ENCODE measurements at places on chromosomes 2 and 18.

- no peak for DNase-seq
These were observed 163.9 kb downstream of the DYSF start for GRCh38 chr2:71617266-71617665.

DNA sequence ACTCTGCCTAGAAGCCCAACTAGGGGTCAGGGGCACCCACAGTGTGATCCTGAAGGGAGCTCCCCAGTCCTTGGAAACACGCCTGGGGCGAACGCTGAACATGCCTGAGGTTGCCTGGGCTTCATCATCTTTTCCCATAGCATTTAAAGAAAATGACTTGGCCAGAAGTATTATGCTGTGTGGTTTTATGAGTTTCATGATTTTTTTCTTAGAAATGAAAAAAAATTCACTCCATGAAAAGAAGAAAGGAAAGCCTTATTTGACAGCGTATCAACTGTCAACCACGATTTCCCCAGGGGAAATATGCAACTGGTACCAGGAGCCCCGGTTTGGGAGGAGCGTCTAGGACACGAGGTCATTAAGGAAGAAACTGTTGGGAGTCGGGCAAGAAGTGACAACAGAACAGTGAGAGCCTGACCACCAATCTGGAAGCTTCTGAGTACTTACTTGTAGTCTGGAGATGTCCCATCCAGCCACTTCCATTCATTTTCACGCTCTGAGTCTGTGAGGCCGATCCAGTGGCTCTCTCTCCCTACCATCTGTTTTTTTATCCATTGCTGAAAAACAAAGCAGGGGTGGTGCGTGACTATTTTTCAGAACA is 63.5 kb upstream of the THOC1 start:
- no peak for DNase-seq

DNA sequence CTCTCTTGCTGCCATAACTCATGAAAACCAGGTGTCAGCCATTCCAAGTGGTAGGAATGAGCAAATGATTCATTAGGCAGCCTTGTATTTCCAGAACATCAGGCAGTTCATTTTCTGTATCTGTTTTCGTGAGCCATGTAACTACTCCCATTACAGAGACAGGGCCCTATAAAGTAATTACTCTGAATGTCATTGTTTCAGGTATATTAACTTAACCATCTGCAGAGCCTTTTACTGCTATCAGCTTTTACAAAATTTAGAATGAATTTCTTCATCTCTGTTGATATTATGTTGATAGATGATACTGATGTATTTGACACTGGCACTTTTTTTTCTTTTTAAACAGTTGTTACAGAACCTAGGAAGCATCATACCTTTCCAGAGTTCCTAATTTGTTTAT is 69.9 kb downstream of the MGAT5 start:
- DNase-seq = no peak

DNA sequence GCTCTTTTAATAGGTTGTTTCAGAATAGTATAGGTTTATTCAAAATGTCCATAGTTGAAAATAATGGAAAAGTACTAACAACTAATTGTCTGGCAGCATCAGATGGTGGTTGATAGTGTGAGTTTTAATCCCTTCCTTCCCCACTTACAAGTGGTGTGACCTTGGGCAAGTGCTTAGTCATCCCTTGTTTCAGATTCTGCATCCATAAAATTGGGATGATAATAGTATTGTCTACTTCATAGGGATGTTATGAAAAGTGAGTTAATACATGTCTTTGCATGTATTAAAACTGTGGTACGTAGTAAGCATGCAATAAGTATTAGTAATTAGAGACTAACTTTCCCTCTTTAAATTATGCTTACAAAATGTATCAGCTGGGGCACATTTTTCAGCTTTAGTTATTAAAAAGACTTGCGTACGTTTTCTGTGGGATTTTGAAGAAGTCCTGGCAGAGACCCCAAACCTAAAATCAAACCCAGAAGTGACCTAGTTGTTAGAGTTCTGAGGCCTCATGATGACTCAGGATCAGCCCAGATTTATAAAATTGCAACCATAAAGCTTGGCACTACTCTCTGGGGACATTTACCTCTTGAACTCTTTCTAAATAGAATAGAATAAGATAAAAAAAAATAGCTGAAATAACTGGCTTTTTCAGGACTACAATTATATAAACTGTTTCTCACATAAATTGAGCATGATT is 8.6 kb downstream of the ITGA4 start:
- DNase-seq = no peak

GRCh38 chr2:8657423-8658062 is 24.3 kb upstream of the ID2 start:
- DNase-seq = no peak

- no peak for DNase-seq
These were observed 13.4 kb downstream of the DTYMK start for GRCh38 chr2:241673189-241673663.

DNA sequence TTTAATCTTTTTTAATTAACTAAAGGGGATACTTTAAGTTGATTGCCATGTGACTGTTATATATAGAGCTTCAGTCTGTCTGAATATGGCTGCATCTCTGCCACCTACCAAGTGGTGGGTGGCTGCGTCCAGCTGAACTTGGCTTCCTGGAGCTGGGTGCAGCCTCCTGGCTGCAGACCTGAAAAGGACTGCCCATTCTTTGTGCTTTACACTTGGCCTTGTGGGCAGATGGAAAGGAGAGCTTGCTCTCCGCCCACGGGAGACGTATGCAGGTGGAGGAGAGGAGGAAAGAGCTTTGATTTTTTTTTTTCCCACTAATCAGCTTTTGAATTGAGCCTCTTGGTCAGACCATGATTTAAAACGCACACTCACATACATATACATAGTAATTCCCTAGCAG is 34.7 kb downstream of the NCK2 start:
- DNase-seq = no peak

DNA sequence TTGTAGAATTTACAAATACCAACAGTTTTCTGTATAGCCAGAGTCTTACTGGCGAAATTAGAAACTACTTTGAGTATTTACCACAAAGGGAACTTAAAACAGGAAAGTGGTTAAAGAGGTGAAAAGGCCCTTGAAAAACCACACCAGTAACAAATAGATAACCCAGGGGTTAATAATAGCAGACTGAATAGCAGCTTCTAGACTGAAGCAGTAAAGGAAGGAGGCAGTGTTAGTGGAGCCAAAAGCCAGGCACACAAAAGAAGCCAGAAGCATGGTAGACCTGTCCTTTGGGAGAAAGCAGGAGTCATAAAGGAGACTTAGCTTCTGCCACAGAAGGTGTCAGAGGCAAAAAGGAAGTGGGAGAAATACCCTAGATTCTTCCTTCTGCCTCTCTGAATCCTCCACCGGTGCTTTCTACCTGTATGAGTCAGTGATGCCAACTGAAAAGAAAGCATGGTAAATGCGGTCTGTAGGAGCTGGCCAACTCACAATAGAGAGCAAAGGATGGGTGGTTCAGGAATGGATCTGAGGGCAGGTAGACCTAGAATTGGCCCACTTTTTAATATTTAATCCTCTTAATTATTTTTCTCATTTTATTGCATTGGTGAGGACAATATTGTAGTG is 97.3 kb downstream of the ARL6IP6 start:
- DNase-seq = no peak

- no peak for DNase-seq
These were observed 57.2 kb downstream of the CYBRD1 start for GRCh38 chr2:171579481-171579880.

DNA sequence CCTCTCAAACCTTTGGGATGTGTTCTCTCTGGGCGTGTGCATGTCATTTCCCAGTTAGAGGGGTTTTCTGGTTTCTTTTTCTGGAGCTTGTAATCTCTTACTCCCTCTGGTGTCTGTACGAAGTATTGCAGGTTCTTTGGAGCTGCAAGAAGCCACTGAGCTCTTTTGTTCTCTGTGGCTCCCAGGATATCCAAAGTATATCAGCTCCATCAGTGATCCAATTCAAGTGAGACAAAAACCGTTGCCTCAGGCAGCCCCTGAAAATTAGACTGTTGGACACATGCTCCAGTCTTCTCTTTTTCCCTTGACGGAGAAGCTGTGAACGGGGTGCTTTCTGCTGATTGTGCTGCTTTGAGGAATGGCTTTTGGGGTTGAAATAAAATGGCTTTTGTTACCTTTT is 59.0 kb upstream of the LDLRAD4 start:
- no peak for DNase-seq

DNA sequence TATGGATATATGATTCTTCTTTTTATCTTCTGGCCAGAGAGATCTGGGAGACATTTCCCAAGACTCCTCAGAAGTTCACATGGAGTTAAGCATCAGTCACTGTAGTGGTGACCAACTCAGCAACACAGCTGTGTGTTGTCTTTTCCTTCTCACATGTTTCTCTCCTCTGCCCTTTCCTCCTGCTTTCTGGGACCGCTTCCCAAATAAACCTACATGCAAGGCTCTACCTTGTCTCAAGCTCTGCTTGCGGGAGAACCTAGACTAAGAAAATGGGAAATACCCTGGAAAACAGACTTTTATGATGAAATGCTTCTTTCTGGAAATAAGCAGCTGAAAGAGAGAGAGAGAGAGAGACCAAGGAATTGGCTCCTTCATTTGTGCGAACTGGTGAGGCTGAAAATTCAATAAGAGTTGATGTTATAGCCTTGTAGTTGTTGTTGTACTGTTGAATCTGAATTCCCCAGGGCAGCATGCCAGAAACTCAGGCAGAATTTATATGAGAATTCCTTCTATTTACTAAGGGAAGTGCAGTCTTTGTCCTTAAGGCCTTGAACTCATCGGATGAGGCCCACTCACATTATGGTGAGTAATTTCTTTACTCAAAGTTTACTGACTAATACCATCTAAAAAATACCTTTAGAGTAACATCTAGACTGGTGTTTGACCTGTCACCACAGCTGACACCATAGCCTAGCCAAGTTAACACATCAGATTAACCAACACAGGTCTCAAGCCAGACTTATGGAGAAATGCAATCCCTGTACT is 22.7 kb upstream of the DSC1 start:
- DNase-seq = no peak

GRCh38 chr2:40332191-40332826 is 119.6 kb downstream of the SLC8A1 start:
- DNase-seq = peak; percentile 32

DNA sequence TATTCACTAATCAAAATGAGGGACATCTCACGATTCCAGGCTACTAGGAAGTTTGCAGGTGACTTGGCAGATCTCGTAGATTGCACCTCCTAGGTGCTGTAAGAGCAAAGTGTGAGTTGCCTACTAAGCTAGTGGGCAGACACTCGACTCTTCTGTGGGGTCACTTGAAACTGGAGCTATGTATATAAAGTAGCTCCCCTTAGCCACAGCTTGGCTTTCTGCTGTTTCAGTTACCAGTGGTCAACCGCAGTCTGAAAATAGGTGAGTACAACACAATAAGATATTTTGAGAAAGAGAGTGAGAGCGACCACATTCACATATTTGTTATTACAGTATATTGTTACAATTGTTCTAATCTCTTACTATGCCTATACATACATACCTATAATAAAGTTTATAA is 23.3 kb downstream of the CTAGE1 start:
- no peak for DNase-seq

- no peak for DNase-seq
These were observed 36.7 kb upstream of the AGPS start for GRCh38 chr2:177355874-177356273.

DNA sequence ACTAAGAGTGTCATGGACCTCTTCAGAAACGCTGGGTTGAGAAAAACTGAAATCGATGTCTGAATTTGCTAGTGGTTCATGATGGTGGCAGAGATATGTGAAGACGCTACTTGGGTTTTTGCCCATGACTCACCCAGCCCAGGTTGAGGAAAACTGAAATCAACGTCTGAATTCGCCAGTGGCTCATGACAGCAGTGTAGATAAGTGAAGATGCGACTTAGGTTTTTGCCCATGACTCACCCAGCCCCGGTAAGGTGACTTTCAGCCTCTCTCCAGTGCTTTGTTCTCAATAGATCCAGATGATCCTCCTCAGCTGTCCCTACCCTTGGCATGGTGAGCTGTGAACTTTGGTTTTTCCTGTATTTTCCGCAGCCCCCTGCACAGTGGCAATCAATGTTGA is 105.3 kb upstream of the SIX3 start:
- no peak for DNase-seq

DNA sequence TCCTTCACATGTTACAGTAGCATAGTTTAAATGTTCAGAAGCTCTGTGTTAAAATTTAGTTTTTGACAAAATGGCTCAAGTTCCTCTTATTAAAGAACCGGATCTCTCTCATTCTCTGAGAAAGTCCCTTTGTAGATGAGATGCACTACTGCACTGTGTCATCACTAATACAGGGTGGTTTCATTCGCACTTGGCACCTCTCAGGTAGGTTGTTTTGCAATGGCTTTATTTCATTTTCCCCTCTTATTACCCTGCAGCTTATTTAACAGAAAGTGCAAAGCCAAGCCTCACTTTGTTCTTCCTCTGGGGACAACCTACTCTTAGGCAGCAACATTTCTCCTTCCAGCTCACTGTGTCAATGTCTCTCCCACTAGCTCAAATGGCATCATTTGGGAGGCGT is 185.1 kb downstream of the DLGAP1 start:
- DNase-seq = no peak

GRCh38 chr18:26335156-26335555 is 108.9 kb downstream of the TAF4B start:
- no peak for DNase-seq

DNA sequence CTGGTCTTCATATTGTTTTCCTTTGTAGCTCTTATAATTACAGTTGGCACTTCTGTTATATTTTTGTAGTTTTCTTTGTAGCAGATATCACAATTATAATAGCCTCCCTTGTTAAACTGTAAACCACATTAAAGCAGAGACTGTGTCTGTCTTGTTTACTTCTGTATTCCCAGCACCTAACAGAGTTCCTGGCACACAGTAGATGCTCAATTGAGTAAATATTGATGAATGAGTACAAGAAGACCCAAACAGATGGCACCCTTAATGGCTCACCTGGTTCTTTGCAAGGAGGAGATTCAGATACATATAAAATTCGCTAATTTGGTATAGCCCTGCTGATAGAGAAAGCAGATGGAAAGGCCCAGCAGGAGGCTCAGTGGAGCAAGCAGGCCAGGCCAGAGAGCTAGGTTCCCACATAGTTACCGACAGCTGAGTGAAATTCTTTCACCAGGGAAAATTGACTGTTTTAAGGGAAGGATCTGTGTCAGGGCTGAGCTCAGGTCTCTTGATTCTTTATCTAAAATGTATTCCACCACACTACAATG is 120.1 kb downstream of the NUP35 start:
- no peak for DNase-seq

DNA sequence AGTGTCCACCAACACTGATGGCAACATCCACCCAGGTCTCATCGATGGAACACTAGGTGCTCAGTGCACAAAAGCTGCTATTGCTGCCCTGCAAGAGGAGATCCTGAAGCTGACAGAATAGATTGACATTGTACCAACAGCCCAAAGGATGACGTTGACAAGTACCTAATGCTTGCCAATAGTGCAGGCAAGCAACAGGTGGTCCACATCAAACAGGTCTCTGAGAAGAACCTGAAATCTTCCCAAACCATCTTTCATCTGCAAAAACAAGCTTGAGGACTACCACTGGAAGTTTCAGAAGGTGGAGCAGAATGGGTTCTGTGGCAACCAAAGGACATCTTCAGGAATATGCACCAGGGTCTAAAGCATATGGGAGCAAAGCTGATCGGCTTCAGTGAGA is 15.8 kb upstream of the PROKR1 start:
- no peak for DNase-seq

Data from lower lobe of right lung (tissue), 2 donors.